ENCODE measurements at places on chromosomes 1 and 21.

GRCh38 chr1:203052601-203053000 lies 26.3 kb downstream of the PPFIA4 start:
- no peak for DNase-seq

- DNase-seq: no peak
Observed at GRCh38 chr1:244075247-244075722, 24.2 kb downstream of the ZBTB18 start.

DNA sequence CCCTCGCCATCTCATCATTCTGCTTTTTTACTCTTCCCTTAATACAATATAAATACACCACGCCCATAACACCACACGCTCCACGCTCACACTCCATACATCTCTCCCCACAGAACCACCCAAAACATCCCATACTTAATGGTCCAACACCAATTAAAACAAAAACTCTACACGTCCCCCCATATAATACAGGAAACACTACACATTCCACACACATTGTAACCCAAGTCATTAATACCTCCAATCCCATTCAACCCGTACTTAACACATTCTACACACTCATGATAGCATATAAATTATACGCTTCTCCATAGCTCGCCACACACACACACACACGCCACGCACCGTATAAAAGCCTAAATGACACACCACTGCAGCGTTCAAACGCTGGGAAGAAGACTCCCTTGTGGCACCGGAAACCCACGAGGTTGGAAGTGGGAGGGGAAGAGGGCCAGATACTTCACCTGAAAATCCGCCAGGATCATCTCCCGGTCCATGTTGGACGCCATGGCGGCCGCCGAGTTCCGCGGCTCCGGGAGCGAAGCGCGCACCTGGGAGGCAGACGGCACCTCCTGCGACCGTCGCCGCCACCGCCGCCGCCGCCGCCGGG lies 659 bp downstream of the FAF1 start:
- DNase-seq: no peak

DNA sequence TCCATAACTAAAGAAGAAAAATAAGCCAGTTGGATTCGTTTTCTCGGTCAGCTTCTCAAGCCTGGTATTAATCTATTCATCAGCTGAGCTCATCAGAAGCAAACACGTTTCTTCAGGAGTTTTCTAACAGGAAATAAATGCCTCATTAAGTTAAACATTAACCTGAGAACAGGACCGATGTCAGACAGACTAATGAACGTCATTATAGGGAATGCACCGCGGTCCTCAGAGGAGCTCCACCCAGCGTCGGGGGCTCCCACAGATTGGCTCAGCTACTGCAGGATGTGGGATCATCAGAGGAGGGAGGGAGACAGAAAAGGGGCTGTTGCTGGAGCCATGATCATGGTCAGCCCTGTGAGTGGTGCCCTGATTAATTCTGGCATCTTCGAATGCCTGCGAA lies 615.4 kb downstream of the PTPRU start:
- no peak for DNase-seq

- no peak for DNase-seq
Observed at GRCh38 chr1:226108935-226109828, 46.7 kb downstream of the H3-3A start.

GRCh38 chr1:165365341-165365740 lies 8.8 kb upstream of the LMX1A start:
- no peak for DNase-seq

- DNase-seq: no peak
Observed at GRCh38 chr21:35852820-35853219, 207.5 kb downstream of the SETD4 start.

- peak; percentile 70 for DNase-seq
Observed at GRCh38 chr1:33094971-33095604, 14.1 kb downstream of the AZIN2 start.

GRCh38 chr1:41794031-41794430 lies 124.7 kb downstream of the HIVEP3 start:
- no peak for DNase-seq

DNA sequence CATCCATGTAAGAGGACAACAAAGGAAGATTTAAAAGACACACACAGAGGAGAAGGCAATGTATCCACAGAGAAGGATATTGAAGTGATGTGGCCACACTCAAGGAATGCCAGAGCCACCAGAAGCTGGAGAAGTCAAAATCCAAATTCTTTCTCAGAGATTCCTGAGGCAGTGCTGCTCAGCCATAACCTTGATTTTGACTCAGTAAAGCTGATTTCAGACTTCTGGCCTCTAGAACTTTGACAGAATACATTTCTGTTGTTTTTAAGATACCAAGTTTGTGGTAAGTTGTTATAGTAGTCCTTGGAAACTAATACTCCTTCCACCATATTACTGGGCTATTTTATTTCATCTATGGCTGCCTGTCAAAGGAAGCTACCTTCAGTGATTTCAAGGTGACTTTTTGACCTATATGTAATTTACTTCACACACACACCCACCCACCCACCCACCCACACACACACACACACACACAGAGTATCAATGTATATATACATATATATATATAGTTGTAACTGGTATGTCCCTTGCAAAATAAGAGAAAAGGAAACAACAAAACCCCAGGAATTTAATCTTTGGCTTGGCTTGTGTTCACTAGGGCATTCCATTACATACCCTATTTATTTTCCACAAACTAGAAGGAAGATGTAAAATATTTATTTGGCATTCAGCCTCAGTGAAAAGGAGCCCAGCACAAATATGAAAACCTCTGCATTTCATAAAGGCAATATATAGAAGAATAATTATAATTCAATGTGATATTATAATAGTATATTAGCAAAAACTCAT lies 142.1 kb upstream of the PTGFR start:
- DNase-seq: no peak

GRCh38 chr1:93450321-93450720 lies 2.4 kb downstream of the FNBP1L start:
- DNase-seq: no peak

DNA sequence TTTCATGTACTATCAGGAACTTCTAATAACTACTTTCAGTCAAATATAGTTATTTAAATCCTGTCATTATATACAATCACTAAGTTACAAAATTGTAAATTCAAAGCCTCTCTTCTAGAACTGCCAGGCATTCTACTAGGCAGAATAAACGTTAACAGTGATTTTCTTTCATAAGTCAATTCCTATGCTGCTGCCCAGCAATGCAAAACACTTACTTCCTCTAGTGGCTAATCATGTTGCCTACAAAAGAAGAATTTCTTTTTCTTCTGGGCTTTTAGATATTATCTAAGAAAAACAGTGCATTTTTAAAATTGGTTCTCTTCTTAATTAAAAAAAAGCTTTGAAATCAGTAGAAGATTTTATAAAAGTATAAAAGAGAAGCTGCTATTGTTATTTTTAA lies 509.8 kb upstream of the ADAMTS5 start:
- DNase-seq: no peak

DNA sequence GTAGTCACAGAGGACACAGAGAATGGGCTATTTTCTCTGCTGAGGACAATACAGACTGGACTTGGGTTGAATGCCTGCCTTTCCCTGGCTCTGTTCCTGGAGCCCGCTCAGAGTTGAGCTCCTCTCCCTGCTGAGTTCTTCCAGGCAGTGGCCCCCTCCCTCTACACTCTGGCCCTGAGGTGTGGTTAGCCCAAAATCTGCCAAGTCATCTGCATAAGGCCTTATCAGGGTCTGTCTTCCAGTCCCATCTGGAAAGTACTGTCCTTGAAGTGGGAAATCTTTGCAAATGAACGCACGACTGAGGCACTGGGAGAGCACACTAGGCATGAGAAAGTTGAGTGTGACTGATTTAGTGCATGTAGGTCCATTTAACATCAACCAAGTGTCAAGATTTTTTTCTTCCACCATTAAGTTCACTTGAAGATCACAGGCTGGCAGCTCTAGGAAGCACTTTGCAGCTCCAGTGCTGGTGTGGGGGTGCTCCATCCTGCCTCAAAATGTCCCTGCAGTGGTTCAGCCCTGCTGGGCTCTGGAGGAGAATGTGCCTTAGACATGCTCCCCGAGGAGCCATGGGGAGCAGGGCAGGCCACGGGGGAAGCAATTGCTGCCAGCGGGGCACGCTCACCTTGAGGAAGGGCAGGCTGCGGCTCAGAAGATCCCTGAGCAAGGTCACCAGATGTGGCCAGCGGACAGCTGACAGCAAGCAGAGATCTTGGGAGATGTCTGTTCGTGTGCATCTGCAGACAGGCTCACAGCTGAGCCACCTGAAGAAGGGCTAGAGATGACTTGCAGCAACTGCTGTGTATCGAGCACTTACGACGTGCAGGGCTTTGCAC lies 41.5 kb downstream of the IER5 start:
- DNase-seq: no peak

GRCh38 chr1:3161176-3161840 lies 92.3 kb downstream of the PRDM16 start:
- DNase-seq: no peak

- DNase-seq: no peak
Observed at GRCh38 chr1:180173451-180173850, 18.8 kb downstream of the QSOX1 start.

DNA sequence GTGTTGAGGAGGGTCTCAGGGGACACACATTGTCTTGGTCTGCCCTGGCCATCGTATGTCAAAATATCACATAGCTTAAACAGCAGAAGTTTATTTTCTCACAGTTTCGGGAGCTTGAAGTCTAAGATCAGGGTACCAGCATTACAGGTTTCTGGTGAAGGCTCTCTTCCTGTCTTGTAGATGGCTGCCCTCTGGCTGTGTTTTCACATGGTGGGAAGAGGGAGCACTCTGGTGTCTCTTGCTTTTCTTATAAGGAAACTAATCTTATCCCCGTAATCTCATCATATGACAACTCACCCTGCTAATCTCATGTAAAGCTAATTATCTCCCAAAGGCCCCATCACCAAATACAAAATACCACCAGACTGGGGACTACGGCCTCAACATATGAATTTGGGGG lies 246.9 kb upstream of the ST6GALNAC5 start:
- DNase-seq: no peak

- DNase-seq: no peak
Observed at GRCh38 chr21:39845571-39846130, 21.6 kb upstream of the PCP4 start.

- no peak for DNase-seq
Observed at GRCh38 chr1:247077213-247077612, 1.4 kb downstream of the ZNF670 start.
